Stimulated activated CD4-positive, alpha-beta T cell treated with anti-CD3 and anti-CD28 coated beads, Interleukin-1b, Interleukin-23, amount 100 ng/mL, for 1 hour (primary cell): ENCODE measurements at places on chromosomes 3 and 15.

DNA sequence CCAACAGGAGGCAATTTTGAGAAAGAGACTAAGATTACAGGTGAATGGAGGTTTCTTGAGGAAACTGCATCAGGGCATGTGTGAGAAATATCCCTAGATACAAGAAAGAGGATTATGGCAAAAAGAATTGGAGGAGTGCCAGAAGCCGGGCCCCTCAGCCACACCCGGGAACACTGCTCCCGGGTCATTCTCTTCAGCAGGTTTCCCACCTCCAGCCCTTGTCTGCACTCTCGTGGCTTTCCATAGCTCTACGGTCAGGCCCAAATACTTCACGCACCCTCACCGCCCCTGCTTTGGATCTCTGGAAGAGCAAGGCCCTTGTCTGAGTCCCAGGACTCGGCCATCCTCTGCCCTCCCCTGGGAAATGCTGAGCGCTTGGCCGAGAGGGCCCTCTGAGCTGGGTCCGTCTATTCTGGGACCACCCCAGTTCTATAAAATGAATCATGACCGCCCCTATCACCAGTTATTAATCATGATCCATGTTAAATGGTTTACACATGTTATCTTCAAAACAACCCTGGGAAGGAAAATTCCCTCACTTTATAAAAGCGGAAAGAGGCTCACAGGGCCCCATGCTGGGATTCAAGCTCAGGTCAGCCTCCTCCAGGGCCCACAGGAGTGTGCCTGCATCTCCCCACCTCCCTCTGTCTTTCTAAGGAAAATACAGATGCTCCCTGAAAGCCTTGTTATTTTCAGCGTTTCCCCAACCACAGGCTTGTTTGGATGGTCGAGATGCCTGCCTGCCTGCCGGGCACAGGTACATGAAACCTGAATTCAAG is 38.8 kb upstream of the SPTBN5 start:
- DNase-seq: no peak

- no peak for DNase-seq
Measured at GRCh38 chr3:153348457-153349107, 186.6 kb downstream of the RAP2B start.

DNA sequence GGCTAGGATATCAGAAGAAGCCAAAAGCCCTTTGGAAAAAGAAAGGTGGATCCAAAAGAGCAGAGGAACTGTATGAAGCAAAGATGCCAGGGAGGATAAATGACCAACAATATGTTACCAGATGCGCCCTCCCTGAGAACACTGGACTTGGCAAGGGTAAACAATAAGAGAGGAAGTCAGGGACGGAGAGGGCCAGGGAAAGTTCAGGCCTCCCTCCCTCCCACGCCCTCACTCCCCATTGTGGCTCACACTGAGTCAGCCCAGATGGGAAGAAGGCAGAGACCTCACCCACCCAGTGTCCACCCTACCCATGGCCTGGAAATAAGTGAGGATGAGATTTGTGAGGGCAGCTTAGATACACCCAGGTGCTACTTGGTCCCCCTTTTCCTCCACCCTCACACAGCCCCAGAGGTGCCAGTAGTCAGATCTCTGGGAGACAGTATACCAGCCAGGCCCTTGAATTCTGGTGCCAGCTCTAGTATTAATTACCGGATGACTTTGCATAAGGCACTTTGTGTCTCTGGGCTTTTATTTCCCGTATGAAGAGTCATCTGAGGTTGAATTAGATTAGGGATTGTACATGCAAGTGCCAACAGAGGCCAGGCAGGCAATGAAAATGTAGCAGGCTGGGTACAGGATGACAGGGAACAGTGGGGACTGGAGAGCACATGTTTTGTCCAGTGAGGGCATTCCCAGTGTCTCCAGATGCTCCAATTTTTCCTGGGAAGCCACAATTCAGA is 35.1 kb upstream of the FRMD4B start:
- DNase-seq: no peak

GRCh38 chr3:6528951-6529350 is 332.0 kb upstream of the GRM7 start:
- DNase-seq: no peak

- DNase-seq: no peak
Measured at GRCh38 chr3:149397528-149397927, 20.1 kb upstream of the TM4SF1 start.

DNA sequence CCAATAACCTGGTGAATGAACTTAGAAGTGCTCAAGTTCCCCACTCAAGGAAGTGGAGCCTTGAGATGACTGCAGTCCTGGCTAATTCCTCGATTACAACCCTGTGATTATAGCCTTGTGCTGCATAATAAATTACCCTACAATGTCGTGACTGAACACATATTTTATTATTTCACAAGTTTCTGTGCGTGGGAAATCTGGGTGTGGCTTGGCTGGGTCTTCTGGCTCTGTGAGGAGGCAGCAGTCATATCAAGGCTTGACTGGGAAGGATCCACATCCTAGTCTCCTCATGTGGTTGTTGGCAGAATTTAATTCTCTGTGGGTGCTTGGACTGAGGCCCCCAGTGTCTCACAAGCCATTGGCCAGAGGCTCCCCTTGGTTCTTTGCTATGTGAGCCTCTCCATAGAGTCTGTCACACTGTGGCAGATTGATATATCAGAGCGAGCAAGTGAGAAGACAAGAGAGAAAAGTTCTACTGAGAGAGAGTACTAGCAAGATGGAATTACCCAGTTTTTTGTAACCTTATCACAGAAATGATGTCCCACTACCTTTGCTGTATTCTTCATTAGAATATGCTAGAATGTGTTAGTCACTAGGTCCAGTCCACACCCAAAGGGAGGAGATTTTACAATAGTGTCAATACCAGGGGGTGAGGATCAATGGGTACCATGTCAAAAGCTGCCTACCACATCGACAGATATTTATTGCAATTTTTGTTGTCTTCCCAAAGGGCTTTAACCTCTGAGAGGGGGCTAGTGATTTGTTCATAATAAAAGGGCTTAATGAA is 102.8 kb upstream of the TBC1D5 start:
- DNase-seq: no peak

- no peak for DNase-seq
Measured at GRCh38 chr15:98737721-98738120, 89.4 kb downstream of the IGF1R start.
